ENCODE measurements at places on chromosomes 1 and 21.

DNA sequence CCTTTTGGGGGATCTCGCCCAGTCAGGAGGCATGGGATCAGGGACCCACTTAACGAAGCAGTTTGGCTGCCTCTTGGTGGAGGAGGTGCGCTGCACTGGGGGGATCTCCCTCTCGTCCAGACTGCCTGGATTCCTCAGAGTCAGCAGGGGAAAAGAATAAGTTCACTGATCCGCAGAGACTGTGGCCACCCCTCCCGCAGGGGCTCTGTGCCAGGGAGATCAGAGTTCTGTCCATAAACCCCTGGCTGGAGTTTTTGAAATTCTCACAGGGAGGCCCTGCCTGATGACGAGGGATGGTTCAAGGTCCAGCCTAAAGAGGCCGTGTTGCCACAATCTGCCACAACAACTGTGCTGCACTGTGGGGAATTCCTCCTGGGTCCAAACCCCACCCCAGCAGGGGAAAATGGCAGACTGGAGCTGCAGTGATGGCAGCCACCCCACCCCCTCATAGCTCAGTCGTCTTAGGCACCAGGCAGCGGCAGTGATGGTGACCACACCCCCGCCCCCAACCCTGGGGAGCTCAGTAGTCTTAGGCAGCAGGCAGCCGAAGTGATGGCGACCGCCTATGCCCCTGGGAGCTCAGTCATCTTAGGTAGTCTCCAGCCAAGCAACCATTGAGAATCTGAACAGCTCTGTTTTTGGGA is 273.8 kb upstream of the USP25 start:
- no peak for DNase-seq

DNA sequence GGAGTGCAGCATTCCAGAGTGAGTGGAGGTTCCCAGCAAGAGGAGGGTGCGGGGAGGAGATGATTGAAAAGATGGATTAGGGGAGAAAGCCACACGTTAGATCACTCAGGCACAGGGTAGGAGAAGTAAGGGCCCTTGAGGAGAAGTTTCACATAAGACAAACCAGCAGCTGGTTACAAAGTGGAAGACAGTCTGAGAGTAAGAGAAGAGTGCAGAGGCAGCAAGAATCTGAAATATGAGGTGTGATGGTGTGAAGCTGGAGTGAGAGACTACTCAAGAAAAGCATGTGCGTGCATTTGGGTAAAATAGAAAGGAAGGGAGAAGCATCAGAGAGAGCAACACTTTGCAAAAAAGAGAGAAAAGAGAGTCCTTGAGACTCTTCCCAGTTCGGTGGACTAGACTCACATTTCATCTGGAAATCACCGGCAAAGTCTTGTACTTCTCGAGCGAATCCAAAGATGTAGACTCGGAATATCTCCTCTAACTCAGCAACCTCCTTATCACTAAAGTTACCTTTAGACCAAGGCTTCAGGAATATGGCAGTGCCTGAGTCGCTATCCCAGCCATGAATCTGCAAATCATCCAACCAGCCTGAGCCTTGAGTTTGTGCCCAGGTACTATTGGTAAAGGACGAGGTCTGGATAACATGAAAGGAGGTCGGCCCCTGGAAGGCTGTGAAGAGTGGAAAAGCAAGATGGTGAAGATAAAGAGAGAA is 783 bp downstream of the CD1B start:
- no peak for DNase-seq

- DNase-seq = peak; percentile 47
Measured at GRCh38 chr1:231691618-231692259, 65.1 kb downstream of the DISC1 start.

- DNase-seq = peak; percentile 77
Measured at GRCh38 chr1:92291372-92291999, 7.3 kb downstream of the GLMN start.

GRCh38 chr1:232445361-232446106 is 184.4 kb downstream of the SIPA1L2 start:
- DNase-seq = peak; percentile 22

DNA sequence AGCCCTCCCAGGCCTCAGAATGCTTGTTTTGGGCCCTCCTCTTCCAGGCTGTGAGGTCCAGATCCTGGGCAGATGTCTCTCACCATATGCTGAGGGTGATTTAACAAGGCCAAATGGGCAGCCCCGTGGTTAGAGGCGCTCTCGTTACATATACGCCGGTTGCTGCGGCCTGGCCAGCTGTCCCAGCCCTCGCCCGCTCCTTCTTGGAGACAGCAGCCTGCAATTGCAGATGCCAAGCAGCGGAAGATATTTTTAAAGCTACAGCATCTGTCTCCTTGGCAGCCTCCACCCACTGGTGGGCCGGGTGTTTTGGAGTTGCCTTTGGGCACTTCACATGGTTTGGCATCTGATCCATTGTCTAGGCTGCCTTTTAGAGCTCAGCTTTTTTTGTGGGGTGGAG is 178.8 kb upstream of the NFIA start:
- DNase-seq = no peak

DNA sequence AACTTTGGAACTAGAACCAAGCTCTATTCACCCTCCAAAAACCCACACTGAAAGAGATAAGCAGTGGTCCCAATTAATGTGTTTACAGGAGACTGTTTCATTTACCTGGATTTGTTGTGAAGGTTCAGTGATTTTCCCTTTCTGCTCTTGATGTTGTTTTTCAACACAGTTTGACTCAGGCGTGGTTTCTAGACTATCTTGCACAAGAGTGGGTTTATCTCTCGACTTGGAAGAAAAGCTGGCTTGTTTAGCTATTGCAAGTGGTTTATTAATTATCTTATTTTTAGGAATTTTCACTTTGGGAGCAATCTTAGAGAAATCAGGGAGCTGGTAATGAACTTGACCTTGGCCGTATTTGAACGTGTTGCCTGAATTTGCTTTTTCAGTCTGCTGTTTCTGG is 5.3 kb downstream of the AKNAD1 start:
- DNase-seq = no peak

- DNase-seq = no peak
Measured at GRCh38 chr1:89931964-89932363, 62.9 kb upstream of the ZNF326 start.

DNA sequence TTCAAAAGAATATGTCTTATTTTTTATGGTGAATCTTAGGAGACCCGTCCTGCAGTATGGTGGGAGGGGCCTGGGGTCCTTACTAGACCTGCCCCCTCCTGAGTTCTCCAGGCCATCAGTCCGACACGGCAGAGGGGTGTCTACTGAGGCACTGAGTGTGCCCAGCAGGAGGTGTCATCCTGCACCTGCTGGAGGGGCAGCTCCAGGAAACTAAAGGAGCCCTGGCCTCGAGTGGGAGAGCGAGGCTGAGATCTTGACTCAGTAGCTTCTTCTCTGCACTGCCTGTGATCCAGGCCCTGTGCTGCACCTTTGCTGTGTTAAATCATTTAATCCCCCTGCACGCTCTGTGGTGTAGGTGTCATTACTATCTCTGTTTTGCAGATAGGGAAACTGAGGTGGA is 587.7 kb downstream of the PTPRU start:
- no peak for DNase-seq

DNA sequence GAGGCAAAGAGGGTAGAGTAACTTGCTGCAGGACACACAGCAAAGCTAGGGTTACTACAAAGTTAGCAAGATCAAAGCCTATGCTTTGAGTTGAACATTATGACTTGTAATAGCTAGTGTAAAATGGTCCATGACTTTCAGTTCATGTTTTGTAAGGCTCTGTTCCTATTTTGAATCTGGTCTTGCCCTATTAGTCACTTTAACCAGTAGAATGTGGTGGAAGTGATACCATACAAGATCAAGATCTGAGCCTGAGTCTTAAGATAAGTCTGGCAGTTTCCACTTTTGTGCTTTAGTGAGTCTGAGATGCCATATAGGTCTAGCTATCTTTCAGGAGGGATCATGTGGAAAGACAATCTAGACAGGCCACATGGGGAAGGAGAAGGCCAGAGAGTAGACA is 282.1 kb upstream of the BRINP3 start:
- DNase-seq = no peak

DNA sequence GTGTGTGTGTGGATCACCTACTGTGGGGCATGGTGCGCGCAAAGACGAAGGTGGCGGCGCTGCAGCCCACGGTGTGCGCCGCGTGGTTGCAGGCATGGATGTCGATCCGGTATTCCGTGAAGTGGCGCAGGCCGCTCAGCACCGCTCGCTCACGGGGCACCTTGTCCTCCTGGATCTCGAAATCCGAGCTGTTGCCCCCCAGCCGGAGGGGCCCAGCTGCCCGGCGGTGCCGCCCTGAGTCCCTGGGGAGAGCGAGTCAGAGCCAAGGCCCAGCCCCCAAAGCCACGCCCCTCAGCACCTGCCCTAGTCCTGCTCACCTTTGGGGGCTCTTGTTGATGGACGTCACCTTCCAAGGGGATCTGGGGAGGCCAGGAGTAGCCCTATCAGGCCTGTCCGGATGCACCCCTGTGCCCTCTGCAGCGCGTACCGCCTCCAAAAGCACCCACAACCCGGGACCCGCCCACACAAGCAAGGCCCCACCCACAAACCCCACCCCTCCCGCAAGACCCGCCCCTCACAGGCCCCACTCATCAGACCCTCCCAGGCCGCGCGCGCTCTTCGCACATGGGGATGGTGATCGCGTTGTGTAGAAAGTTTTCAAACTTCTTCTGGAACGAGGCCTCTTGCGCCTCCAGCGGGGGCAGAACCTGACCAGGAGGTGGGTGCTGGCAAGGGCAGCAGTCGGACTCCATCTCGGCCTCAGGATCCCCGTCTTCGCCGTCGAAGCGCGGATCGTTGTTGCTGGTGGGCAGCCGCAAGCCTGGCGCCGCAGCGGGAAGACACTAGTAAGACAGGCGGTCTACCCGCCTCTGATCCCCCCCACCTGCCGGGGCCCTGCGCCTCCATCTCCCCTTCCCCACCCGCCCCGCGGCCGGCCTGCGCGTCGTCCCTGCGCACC is 13.6 kb downstream of the INSRR start:
- DNase-seq = no peak
